ENCODE measurements at places on chromosomes 12 and 14.

GRCh38 chr12:105190530-105190929 is 45.4 kb downstream of the APPL2 start:
- no peak for DNase-seq

DNA sequence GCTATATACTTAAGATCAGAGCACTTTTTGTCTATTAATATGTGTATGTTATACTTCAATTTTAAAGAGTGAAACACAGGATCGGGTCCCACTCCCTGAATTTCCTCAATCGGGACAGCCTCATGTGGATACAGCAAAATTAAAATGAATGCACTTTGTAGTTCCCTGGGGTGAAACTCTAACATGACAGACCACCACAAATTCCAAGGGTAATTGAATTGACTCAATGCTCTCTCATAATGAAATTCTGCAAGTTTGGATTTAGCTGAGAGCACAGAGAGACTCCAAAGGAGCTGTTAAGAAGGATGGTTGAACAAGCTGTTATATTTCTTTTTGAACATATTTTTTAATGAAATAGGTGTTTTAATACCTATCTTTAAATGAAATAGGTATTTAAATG is 413.6 kb downstream of the GXYLT1 start:
- no peak for DNase-seq

- no peak for DNase-seq
These were observed 12.7 kb downstream of the PROX2 start for GRCh38 chr14:74863274-74863673.

DNA sequence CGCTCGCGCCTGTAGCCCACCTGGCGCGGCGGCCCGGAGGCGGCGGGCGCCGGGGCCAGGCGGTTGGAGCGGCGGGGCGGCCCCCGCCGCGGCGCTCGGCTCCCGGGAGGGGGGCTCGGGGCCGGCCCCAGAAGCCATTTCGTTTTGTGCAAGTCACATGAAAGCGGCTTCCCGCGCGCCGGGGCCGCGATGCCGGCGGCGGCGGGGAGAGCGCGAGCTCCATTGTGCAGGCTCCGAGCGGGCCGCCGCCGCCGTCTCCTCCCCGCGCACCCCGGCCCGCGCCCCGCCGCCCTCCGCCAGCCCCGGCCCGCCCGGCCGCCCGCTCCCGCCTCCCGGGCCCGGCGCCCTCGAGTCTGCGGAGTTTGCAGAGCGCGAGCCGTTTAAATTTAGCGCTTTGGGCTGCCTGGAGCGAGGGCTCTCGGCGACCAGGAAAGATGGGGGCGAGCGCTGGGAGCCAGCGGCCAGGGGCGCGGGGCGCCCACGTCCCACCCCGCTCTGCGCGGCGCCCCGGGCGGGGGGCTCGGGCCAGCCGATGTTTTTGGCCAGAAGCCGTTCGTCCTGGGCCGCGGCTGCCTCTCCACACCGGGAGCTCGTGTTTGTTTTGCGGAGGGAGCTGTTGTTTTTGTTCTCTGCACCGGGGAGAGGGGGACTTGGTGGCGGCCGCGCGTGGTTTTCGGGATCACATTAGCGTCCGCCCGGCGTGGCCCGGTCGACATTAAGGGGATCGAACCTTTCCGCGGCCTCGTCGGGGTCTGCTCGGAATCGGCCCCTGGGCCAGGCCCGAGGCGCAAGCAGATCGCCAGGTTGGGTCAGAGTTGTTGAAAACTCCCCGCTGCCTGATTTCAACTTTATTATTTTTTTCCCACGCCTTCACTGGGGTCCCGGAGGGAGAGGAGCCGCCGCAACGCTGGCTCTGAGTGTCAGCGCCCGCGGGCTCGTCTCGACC is 982 bp downstream of the BCL7A start:
- no peak for DNase-seq

DNA sequence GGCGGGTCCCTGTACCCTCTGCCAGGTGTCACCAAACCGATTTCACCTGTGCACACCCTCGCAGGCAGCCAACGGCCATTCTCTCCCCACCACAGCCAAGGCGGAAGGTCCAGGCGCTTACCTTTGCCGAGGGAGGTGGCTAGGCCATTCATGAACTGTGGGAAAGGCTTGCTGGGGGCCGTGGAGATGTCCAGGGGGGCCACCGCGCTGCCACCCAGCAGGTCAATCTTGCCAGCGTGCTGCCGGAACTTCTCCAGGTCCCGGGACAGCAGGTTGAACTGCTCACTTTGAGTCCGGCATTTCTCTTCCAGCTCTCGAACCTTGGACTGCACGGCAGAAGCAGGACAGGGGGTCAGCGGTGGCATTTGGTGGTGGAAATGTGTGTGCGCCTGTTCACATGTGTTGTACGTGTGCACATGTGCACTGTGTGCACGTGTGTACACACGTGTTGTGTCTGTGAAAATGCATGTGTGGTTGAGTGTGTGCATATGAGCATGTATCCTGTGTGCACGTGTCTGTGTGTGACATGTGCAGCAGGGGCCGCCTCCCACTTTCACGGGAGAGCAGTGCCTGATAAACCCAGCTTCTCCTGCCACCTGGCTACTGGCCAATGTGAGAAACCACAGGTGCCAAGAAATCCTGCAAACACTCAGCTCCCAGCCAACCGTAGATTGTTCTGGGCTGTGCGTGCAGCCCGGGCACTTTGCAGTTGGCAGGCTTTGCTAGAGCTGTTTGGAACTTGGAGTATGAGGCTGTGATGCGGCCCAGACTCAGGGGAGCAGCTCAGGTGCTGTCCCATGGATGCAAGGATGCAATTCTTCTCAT is 118.9 kb downstream of the PIWIL1 start:
- DNase-seq = no peak

- no peak for DNase-seq
These were observed 42.1 kb downstream of the CCDC85C start for GRCh38 chr14:99561864-99562263.

DNA sequence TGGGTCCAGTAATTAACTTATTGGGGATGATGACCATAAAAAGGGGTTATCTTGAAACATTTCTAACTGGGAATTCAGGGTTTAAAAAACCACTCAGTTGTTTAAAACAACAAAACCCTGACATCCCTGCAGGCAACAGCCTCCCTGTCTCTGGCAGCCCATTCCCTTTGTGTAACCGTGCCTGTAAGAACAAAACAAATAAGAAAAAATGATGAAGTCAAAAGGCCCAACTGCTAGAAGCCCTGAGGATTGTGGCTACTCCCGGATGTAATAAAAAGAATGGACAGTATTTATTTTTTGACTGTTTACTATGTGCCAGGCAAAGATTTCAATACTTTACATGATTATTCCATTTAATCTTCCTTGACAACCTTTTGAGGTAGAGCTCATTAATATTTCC is 75.3 kb downstream of the TMCC3 start:
- no peak for DNase-seq

GRCh38 chr14:22979748-22980392 is 2.5 kb downstream of the AJUBA start:
- no peak for DNase-seq

DNA sequence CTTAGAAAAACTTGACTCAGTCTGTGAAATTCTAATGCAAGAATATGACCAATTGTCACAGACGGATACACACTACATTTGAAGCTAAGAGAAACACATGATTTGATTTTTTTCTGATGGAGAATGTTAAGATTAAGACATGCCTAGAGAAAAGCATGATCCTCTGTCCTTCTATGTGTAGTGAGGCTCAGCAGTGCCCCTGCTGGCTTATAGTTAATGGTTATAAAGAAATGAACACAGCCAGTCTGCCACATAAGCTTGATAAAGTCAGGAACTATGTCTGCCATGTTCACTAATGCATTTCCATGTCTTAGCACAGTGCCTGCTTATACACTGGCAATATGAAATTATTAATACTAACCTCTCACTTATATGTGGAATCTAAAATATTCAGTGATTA is 168.1 kb upstream of the DAAM1 start:
- DNase-seq = peak; percentile 26

All from foreskin melanocyte (primary cell).